ENCODE measurements at places on chromosomes 1 and 21.
A peak's percentile ranks its signal among the peaks of the same experiment; 100 is the strongest.

- peak; percentile 84 for DNase-seq
Observed at GRCh38 chr1:32400876-32401631, 6.8 kb upstream of the BSDC1 start.

- DNase-seq: no peak
Observed at GRCh38 chr1:150320667-150320978, 710 bp upstream of the PRPF3 start.

GRCh38 chr1:161114556-161114955 lies 3.3 kb downstream of the PFDN2 start:
- DNase-seq: no peak

GRCh38 chr1:67434491-67434890 lies 4.3 kb upstream of the SERBP1 start:
- DNase-seq: peak; percentile 75

DNA sequence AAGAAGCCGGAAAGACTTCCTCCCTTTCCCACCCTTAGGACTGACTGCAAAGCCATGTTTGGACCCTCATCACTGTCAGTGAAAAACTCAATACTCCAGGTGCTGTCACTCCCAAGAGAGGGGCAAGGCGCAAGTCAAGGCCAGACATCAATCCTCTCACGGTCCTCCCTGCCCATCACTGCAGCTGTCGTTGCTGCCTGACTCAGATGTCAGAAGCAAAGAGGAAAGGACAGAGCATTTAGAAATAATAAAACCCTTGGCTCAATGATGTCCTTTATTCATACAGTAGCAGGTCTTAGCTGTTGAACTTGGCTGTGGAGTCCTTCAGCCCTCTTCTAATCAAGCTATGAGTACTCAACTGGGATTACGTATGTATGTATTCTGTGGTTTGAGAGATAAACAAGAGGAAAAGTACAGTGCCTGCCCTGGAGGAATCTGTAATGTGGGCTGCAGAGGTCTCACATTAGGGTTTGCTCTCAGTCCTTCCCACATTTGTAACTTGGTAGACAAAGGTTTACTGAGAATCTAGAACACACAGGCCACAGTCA lies 13.5 kb downstream of the SUSD4 start:
- no peak for DNase-seq

GRCh38 chr21:45470773-45471524 lies 66.0 kb downstream of the COL18A1 start:
- peak; percentile 86 for DNase-seq

- DNase-seq: no peak
Observed at GRCh38 chr1:238892612-238893011, 493.8 kb upstream of the CHRM3 start.

GRCh38 chr1:152182944-152183361 lies 23.9 kb upstream of the RPTN start:
- peak; percentile 65 for DNase-seq

GRCh38 chr1:45913183-45913683 lies 109.8 kb downstream of the MAST2 start:
- peak; percentile 87 for DNase-seq

DNA sequence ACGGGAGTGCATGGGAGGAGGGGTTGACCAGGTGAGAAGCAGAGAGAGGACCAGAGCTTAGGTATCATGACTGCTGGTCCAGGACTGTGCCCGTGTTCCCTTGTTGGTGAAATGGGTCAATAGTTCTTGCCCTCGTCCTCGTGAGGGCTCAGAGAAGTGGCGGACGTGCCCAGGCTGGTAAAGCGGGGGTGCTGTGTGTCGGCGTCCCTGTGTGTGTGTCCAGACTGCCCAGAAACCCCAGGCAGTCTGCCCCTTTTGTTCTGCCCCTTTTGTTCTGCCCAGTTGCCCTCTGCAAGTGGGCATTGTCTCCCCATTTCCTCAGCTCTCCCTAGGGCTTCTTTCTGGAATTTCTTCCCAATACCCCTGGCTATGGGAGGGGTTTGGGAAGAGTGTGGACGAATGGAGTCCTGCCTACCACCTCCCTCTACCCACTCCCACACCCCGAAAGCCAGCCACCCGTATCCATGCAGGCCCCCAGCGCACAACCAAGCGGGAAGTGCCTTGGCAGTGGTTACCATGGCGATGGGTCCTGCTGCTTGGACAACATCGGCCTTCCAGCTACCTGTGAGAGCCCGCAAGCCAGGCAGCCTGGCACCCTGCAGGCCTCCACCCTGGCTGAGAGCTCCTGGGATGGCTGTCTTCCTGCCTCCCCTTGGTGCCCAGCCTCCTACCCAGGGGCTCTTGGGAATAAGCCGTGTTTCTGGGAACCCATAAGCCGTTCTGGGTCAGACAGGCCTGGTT lies 34.7 kb downstream of the ACOT11 start:
- DNase-seq: no peak

DNA sequence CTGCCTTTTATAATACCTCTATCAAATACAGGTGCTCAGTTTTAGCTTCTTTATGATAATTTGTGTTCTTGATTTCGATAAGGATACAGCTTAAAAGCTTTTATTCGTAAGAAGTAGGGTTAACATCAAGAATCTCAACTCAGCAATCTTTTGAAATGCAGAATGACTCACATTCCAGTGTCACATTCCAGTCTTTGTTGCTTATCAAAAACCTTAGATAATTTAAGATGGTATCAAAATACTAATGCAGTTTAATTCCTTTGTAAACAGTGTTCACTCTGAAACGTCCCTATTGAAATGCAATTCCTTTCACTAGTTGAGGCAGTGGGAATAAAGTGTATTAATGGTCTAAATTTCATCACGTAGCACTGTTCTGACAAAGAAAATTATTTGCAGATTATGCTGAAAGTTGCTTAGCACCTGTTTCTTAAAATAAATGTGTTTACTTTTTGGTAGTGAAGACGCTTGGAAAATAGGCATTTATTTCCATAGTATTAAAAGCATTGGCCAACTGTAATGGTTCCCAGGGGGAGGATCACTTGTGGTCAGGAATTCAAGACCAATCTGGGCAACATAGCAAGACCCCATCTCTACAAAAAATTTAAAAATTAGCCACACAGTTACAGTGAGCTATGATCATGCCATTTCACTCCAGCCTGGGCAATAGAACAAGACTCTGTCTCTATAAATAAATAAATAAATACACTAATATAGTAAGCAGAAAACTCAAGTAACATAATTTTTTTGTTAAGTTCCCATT lies 10.1 kb upstream of the CNN3 start:
- no peak for DNase-seq

GRCh38 chr1:89546934-89547562 lies 22.4 kb downstream of the LRRC8B start:
- no peak for DNase-seq

DNA sequence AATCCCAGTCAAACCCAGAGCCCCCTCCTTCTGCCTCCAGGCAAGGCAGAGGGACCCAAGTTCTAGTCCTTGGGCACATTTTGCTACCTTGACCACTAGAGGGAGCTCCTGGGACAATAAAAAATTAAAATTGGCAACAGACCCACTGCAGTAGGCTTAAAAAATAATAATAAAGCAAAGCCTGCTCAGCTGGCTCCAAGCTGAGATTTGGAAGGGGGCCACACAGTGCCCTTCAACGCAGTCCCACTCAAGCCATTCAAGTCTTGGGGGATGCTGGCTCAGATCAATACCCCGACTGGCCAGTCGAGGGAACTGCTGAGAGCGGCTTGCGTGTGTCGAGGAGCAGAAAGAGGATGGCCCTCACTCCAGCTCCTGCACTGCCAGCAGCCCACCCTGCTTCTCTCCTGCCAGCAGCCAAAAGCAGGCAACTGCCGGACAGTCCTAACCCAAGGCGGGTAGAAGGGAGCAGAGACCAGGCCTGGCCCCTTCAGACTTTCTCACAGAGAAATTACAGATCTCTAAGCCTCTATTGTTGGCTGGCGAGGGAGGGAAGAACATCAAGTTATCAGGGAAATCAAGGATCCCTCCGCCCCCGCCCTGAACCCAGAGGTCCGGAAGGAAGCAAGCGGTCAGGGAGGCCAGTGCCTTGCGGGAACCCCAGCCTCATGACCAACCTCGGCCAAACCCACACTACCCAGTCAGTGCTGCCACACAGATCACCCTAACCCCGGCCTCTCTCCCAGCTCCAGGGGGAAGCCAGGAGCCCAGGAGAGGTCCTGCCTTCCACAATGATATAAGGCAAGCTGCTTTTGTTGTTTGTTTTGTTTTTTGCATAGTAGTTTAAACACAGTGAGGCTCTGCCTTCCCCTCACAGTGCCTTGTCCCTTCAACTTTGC lies 4.9 kb upstream of the ALDH4A1 start:
- peak; percentile 58 for DNase-seq

GRCh38 chr21:43361493-43362296 lies 65.2 kb downstream of the SIK1 start:
- DNase-seq: peak; percentile 82

DNA sequence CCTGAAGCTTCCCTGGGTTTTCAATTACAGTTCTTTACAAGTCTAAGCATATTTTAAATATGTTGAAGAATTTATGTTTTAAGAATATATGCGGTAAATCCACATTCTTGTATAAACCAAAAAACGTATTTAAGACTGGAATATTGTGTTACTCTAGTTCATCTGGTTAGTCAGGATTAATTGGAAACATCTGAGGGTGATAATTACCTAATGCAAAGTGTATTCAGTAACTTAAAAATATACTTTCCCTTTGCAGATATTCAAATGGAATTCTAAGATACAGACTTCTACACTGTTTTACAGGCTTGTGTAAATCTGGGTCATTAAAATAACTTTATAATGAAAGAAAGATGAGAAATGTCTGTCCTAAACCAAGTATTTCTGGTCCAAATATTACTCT lies 302.0 kb downstream of the VAV3 start:
- peak; percentile 84 for DNase-seq

DNA sequence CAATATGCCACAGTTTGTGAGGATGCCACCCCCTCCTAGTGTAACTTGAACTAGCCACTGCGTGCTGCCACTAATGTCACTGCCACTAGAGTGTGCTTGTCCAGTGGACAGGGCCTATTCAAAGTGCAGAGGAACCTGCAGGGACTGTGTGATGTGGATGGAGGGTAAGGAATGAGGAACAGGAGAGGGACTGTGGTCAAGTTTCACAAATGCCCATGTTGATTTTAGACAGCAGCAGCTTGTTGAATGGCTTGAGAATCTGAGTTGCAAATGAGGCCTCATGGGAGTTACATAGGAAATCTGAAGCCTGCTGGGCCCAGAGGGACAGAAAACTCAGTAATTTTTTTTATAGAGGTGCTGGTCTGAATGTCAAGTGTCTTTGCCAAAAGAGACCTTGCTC lies 112.3 kb downstream of the HHAT start:
- no peak for DNase-seq

DNA sequence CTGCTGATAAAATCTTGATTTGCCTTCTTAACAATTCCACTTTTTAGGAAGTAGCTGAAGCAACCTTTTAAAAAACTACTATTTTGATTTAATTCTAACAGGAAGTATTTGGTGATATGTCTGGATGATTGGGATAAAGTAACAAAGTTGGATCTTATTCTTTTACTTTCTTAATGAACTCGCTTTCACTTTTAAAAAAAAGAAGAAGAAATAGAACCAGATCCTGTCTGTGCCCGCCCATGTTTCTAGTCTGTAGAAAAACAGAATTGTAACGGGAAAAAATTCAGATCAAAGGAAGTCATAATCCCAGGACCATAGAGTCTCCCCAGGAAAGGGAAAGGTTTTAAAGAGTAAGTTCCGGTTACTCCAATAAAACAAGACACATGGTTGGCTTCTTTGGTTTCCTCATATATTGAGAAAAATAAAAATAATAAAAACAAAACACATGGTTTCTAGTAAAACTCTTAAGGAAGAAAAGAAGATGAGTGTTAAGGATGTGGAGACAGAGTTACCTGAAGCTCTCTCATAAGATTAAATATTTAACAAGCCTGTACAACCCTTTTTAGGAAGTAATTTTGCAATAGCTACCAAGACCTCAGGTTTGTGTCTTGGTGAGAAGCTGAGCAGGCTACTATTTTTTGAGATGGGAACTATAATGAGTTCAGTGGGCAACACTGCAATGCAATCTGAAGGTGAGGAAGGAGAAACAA lies 4.9 kb downstream of the CD48 start:
- DNase-seq: no peak

DNA sequence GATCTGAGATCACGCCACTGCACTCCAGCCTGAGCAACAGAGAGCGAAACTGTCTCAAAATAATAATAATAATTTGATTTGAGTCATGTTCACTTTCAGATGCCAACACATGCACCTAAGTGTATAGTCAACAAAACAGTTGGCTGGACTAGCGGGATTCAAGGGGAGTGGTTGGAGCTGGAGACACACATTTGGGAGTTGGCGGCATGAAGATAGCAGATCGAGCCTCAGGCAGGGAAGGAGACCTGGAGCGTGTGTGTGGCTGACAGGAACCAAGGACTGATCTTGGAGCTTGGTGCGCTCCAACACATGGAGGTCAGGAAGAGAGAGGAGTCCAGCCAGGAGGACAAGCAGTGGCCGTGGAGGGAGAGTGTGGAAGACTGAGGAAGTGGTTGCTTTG lies 14.6 kb upstream of the PGD start:
- no peak for DNase-seq

DNA sequence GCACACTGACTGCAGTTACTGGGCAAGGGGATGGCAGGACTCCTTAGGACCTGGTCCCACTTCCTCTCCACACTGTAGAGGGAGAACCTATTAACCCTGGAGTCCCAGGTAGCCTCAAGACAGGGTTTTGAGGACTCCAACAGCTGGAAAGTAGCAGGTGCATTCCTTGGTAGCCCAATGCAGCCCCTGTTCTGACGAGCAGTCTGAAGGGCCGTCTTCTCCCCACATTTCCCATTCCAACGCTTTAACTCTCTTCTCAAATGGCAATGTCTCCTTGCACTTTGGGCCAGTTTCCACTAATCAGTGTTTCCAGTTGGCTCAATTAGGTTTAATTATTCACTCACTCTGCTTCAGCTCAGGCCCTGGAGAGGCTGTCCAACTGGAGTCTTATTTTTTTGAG lies 8.8 kb upstream of the INPP5B start:
- DNase-seq: no peak

DNA sequence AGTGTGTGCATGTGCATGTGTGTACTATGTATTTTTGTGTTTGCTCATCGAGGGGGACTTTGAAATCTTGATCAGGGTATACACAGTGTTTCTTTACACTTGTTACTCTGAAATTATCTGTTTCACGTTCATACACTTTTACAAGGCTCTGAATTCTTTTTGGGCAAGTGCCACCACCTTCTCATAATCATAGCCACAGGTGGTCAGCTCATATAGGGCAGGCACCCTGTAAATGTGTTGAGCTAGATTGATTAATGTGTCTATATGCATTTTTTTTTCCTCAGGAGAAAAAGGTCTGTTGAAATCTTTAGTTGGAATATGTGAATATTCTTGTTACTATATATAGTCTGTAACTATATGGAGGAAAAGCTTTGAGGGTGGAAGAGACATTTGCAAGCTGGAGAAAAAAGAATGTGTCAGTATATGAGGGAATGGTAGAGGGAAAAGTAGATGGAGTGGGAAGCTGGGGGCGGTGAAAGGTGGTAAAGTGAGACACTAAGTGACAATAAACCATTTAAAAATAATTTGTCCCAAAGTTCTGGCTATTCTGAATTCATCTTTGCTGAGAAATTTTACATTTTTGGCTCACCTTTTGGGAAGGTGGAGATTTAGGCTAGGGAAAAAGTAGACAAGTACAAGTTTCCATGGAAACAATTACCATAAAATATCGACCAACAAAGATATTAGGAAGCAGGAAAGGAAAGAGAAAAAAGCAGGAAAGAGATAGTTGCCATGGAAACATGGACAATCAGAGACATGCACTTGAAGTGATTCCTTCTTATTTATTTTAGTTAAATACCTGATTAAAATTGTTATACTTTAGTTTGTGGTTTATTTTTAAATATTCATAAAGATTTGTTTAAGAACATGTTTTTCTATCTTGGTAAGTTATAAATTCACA lies 277.5 kb downstream of the PDE4B start:
- no peak for DNase-seq

GRCh38 chr1:5945445-5945844 lies 46.8 kb downstream of the NPHP4 start:
- no peak for DNase-seq

GRCh38 chr1:233389893-233390292 lies 62.4 kb downstream of the MAP3K21 start:
- DNase-seq: no peak

Data from fibroblast of skin of right quadriceps (primary cell).